ENCODE measurements at places on chromosomes 5 and 9.
A peak's percentile ranks its signal among the peaks of the same experiment; 100 is the strongest.

- peak; percentile 16 for DNase-seq
Measured at GRCh38 chr5:154945695-154946301, 4.9 kb downstream of the MRPL22 start.

DNA sequence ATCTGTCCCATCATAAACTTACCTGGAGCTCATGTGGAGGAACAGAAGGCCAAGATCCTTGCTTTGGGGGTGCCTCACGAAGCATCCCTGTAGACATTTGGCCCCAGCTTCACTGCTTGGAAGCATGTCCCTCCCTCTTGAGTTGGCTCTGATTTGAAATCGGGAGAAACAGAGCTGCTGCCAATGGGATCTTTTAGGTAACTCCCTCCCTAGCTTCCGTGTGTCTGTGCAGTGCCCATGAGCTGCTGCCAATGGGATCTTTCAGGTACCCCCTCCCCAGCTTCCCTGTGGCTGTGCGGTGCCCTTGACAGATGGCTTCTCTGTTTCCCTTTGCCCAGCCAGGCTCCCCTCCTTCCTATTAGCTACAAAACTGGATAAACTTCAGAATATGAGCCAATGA is 178.0 kb downstream of the NR3C1 start:
- DNase-seq, result no peak

DNA sequence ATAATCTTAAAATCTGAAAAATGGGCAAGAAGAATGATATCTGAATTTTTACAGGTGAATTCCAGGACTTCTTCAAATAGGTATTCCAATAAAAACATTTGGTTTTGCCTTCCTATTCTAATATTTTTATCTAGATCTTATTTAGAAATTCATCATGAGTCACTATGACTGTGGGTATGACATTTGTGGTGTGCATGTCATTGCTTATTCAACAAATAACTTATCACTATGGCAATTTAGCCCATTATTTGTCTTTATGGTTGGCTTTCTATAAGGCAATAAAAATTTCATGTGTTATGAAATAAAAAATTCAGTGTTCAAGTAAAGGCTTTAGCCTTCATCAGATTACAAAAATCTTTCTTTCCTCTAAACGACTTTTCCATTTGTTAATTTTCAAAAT is 1139.6 kb upstream of the NUDT12 start:
- DNase-seq, result no peak

- no peak for DNase-seq
Measured at GRCh38 chr5:6383376-6383775, 5.0 kb upstream of the MED10 start.

DNA sequence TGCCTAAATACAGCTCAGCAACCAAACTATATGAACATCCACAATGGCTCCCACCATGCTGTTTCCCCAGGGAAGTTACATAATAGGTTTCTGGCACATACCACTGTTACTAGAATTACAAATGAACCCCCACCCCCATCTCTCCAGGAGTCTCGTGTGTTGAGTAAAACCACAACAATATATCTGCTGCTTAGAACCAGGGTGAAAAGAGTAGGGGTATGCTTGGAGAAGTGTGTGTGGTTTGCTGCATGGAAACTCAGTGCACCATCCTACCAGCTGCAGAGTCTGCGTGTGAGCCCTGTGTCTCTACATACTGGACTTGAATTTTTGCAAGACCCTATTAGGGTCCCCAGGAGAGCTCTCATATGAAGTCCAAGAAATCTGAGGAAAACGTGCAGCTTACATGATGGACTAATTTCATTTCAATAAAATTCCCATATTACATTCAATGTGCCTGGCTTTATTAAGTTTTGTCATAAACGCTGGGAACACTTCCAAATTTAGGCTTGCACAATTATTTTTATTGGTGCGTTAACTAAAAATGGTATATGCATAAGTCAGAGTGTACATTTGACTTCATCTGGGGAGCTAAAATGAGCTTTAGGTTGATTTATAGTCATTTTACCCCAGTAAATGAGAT is 104.5 kb upstream of the NFIB start:
- no peak for DNase-seq

- DNase-seq, result peak; percentile 57
Measured at GRCh38 chr9:97985058-97985861, 2.1 kb downstream of the ANP32B start.

- no peak for DNase-seq
Measured at GRCh38 chr5:112183103-112183711, 235.9 kb downstream of the EPB41L4A start.

- DNase-seq, result no peak
Measured at GRCh38 chr5:103915081-103915480, 352.5 kb upstream of the NUDT12 start.

- DNase-seq, result no peak
Measured at GRCh38 chr9:127892831-127893230, 6.6 kb downstream of the ST6GALNAC6 start.

DNA sequence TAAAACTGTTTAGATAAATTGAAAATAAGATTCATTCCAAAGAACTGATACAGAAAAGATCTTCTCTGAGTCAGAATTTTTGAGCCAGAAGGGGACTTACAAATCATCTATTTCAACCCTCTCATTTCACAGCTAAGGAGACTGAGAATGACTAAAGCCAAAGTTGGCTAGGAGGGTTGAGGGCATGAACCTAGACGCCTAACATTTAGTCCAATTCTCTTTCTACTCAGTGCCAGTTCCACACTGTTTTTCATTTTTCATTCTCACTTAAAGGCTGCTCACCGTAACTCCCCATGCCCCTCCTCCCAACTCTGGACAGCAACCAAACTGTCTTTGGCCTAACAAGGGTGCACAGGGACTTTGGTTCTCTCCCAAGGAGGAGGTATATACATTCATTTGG is 364.0 kb downstream of the NDUFS4 start:
- no peak for DNase-seq

GRCh38 chr5:82802954-82803353 is 274.2 kb downstream of the TMEM167A start:
- no peak for DNase-seq

DNA sequence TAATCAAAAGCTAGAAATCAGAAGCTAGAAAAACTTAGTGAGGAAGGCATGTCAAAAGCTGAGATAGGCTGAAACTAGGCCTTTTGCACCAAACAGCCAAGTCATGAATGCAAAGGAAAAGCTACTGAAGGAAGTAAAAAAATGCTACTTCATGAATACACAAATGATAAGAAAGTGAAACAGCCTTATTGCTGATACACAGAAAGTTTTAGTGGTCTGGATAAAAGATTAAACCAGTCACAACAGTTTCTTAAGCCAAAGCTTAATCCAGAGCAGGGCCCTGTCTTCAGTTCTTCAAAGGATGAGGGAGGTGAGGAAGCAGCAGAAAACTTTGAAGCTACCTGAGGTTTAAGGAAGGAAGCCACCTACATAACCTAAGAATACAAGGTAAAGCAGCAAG is 102.5 kb upstream of the SH3GL2 start:
- DNase-seq, result no peak

GRCh38 chr5:95283022-95283615 is 1.8 kb downstream of the MCTP1 start:
- no peak for DNase-seq

- no peak for DNase-seq
Measured at GRCh38 chr5:139190125-139190524, 8.0 kb downstream of the SIL1 start.

DNA sequence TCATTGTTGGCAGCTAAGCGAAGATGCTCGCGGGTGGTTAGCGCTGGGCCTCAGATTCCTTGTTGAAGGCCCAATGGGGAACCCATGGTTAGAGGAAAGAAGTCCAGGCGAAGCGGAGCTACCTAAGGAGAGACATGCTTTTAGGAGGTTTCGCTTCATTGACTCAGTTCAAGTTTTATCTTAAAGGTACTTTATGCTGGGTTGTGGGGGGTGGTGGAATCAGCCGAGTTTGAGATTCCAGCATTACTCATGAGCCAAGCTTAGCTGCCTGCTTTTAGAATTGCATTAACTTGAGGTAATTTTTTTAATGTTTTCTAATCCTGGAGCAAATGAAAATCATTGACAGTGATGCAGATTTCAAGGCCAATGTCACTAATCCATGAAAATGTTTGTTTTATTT is 16.1 kb downstream of the MEGF10 start:
- DNase-seq, result no peak

DNA sequence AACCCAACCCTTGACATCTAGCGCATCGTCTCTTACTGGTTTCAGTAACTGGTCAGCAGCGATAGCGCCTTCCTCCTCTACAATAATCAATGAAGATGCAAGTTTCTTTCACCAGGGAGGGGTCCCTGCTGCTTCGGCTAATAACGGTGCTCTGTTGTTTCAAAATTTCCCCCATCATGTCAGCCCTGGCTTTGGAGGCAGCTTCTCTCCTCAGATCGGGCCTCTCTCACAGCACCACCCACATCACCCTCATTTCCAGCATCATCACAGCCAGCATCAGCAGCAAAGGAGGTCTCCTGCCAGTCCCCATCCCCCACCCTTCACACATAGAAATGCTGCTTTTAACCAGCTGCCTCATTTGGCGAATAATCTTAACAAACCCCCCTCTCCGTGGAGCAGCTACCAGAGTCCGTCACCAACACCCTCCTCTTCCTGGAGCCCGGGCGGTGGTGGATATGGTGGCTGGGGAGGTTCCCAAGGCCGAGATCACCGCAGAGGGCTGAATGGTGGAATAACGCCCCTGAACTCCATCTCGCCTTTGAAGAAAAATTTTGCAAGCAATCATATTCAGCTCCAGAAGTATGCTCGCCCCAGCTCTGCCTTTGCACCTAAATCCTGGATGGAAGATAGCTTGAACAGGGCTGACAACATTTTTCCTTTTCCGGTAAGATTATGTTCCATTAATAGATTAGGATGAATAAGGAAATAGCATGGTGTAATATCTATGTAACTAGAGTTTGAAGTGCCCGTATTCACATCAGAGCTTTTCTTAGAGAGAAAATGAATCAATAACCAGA is 2.2 kb downstream of the CPEB4 start:
- DNase-seq, result no peak

DNA sequence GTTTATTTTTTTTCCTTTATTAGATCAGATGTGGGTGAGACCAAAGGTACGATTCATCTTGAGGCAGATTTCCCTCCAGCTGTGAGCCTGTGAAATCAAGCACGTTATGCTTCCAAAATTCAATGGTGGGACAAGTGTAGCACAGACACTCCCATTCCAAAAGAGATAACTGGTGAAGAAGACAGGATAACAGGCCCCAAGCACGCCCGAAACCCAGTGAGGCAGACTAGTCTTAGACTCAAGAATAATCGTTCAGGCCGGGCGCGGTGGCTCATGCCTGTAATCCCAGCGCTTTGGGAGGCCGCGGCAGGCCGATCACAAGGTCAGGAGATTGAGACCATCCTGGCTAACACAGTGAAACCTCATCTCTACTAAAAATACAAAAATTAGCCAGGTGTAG is 36.8 kb upstream of the COL5A1 start:
- no peak for DNase-seq

DNA sequence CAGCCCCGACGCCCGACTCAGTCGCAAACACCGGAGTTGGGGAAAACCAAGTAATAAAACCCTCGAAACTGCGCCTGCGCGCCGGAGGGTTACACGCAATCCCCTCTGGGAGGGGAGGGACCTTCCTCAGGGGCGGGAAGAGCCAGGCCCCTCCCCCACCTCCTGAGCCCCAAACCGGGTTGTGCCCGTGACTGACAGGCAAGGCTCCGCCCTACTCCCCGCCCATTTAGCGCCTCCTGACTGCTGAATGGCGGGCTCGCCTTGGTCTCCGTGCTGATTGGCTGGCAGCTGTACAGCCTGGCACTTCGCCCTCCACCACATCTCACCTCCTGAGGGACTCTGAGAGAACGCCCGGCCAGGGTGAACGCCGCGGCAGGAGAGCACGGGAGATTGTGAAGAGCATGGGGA is at the start of gene PRDM9:
PRDM9 (plus strand) TSS at position 332 of the 408 bp plus-strand sequence. CDS start 1,425 bp downstream, outside the sequence.
- peak; percentile 8 for DNase-seq

- no peak for DNase-seq
Measured at GRCh38 chr9:114076237-114077161, 1.6 kb downstream of the AMBP start.

DNA sequence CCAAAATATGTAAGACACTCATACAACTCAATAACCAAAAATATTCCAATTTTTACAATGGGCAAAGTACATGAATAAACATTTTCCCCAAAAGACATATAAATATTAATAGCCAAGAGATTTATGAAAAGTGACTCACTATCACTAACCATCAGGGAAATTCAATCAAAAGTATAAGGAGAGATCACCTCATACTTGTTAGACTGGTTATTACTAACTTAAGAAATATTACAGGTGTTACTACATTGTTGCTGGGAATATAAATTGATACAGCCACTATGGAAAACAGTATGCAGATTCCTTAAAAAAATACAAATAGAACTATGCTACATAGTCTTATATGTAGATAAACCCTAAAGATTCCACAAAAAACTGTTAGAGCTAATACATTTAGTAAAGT is 21.8 kb downstream of the BTNL8 start:
- no peak for DNase-seq

DNA sequence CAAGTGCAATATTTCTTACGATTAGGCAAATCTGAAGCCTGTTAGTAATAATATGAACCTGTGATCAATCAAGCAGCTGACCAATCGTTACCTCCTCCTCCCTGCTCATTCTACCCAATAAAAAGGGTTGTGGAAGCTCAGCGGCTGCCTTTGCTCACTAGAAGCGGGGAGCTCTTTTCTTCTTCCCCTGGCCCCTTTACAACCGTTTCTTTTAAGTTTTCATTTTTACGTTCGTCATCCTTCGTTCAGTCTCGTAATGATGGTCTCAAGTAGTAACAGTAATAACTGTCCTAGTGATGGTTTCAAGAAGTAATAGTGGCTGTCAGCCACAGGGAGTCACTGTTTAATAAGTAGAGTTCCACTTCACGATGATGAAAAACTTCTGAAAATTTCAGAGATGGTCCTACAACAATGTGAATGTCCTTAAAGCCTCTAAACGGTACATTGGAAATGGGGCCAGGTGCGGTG is 6.2 kb downstream of the UGT3A2 start:
- DNase-seq, result peak; percentile 12

DNA sequence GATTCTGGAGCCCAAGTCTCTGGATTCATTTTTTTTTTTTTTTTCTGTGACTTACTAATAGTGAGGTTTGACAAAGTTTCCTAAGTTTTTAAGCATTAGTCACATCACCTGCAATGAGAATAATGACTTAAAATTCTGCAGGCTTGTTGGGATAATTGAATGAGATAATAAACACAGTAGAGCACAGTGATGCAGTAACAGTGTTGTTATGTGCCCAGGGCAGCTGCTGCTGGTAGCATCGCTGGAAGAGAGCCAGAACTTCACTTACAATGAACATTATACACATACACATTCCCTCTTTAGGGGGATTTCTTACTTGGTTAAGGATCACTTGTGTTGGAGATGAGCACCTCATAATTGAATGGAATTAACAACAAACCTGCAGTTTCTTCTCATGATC is 78.9 kb downstream of the ALDH7A1 start:
- DNase-seq, result no peak
